ENCODE measurements at places on chromosomes 4 and X.

GRCh38 chrX:24148535-24149350 lies 786 bp upstream of the ZFX start:
- no peak for DNase-seq

- no peak for DNase-seq
Measured at GRCh38 chr4:77818073-77818601, 1.0 kb downstream of the CNOT6L start.

DNA sequence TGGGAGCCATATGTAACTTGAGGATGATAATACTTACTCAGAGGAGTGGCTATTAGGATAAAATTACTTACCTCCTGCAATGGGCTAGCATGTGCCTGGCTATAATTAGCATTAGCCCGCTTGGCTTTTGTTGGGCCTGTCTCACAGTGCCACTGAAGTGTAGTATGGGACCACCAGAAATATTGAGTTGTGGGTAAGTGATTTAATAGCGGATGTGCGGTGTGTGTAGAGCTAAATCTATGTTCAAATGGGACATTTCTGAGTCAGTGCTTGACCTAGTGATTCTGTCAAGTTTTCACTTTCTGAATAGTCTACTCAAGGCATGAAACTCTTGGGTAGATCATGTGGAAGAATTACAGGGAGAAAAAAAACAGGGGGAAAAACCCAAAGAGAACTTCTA lies 3.5 kb upstream of the CLNK start:
- peak; percentile 78 for DNase-seq

DNA sequence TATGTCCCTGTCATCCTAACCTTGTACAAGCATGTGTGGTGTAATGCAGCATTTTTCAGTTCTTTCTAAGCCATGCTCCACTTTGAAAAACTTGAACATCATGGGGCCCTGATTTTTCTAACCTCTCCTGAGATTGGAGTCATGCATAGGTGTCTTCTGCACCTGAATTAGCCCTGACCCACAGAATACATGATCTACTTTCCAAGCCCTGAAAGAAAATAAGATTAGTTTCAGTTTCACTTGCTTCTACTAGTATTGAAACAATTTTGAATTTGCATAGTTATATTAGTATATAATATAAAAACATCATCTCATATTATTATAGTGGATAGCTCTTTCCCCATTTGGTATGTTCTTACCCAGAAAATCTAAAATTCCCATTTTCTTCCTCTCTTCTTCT lies 178.2 kb downstream of the HS3ST1 start:
- no peak for DNase-seq

DNA sequence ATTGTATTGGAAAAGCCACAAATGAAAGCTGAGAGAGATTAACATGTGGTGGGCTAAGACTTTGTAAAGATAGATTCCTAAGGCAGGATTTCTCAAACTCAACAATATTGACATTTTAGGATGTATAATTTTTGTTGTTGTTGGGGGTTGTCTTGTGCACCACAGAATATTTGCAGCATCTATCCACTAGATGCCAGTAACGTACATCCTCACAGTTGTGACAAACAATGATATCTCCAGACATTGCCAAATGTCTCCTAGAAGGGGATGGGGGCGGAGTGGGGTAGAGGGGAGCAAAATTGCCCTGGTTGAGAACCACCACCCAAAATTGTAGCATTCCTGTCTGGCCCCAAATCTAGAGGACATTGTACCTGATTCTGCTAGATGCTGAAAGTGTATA lies 14.7 kb upstream of the CBR4 start:
- no peak for DNase-seq

DNA sequence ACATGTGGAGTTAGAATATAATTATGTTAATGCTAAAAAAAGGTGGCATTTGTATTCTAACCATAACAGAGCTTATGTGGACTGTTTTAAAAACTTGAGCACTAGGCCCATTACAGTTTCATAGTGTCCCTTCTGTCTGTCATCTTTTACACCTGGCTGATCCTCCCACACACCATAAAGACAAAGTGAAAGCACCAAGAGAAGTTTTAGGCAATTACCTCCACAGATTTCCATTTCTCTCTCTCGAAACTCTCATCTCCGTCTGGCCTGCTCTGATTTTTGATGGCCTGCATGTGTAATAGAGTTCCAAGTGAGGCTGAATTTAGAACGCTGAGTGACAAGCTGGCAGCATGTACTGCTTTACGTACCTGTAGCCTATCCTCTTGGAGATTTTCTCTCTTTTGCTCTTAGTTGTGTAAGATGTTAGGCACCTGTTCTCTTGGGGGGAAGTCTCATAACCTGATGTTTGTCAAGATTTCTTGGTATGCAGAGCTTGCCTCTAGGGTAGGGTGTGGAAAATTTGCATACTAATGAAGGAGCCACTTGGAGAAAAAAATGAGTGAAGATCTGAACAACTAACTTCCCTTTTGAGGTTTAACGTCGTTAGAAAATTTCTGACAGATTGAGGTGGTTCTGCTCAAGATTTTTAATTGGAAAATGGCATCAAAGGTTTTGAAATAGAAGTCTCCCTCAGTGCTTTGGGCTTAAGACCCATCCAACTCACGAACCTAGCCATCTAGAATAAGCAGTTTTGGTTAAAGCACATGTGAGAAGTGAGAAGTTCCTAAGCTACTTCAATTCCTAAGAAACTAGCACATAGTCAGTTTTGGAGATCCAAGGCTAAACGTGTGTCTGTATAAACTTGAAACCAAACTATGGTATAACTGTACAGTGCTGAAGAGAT lies 57.6 kb upstream of the RAP1GDS1 start:
- DNase-seq = peak; percentile 30

DNA sequence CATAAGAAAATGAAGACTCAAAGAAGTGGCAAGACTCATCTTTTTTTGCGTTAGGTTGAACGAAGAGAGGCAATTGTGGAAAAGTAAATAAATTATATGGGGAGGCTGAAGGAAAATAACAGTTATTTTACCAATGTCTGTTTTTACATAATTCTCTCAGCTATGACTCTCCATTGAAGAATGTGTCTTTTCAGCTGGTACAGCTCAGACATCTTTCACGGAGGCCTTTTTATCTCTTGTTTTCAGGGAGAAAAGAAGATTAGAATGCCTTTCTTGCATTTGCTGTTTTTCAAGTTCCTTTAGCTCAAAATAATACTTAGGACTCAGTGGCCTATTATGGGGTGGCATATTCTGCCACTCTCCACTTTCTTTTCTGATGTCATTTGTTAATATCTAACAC lies 153.0 kb downstream of the ADAM29 start:
- no peak for DNase-seq

DNA sequence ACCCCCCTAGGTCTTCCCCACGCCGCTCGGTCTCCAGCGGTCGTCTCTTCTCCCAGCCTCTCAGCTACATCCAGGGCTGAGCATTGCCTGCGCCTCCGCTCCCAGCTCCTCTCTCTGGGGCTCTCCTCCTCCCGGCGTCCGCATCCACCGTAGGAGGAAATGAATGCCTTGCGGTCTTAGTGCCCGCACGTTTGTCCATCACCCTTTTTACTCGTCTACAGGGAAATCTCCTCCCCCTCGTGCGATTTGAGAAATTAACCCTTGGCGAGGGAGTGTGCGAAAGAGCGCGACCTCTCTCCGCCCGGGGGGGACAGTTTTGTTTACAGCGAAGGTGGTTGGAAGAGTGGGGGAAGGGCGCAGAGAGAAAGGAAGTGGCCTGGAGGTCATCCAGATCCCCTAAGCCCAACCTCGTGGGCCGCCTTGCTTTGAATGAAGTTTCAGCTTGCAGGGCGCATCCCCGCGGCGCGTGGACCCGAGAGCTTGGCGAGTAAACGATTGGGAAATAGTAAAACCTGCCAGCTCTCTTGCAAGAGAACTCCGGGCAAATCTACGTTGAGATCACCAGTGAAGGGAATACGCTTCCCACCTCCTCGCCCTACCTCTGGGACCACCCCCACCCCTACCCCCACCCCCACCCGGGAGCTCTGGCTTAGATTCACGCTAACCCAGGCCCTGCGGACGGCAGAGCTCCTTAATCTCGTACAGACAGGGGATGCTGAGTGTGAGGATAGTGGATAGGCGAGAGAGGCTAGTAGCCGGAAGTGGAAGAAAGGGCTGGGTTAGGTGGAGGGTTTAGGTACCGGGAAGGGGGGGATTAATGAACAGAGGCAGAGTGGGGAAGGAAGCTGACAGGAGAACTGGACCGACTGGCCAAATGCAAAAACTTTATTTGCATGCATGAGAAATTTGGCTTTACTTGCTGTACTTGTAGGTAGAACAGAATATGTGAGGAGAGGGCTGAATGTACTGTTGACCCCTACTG lies at the start of gene ELOVL6:
Gene ELOVL6, minus strand, starts transcription at position 181 of the 982 bp plus-strand sequence. CDS start 280 bp downstream, outside the sequence.
- peak; percentile 55 for DNase-seq

- DNase-seq = no peak
Measured at GRCh38 chr4:98482503-98482846, 175.9 kb downstream of the TSPAN5 start.

DNA sequence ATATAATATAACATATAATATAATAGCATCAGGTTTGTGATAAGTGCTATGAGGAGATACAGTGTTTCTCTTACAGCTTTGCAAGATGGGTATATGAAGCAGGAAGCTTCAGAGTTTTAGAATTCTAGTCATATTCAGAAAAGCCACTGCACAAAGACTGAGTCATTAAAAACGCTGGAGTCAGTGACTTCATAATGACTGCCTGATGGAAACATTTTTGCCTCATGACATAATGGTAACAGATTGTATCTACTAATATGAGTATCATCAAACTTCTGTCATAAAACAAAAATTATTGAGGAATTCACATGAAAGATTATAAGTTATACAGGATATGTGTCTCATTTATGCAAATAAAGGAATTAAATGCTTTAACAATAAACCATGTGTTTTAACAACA lies 46.8 kb downstream of the EPHA5 start:
- DNase-seq = no peak

DNA sequence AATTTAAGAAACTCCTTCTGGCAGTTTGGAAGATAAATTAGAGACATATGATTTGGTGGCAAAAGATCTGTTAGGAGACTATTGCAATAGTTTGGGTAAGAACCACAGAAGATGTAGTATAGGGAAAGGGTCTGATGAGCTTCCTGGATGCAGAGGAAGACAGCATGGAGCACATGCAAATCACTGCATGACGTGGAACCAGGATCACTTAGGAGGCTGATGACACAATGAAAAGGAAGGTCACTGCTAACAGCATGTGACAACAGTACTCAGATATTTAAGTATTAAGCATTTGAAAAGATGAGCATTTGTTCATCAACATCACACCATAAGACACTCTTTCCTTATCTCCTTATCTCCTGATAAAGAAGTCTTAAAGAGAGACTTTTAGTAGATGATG lies 167.8 kb upstream of the LDB2 start:
- DNase-seq = no peak

DNA sequence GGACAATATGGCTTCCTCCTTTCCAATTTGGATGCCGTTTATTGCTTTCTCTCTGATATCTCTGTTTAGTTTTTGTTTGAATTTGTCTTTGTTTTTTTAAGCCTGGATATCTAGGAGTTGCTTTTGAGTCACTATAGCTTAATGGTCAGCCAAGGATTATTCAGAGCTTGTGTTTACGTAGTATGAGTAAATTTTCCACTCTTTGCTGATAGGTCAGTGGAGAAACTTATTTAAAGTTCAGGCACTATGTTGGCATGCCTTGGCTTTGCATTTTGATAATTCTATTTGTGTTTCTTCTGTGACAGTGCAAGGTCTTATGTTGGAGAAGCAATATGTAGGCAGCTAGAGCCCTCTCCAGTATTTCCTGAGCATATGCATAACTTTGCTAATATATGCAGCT lies 315.2 kb downstream of the GRID2 start:
- no peak for DNase-seq

DNA sequence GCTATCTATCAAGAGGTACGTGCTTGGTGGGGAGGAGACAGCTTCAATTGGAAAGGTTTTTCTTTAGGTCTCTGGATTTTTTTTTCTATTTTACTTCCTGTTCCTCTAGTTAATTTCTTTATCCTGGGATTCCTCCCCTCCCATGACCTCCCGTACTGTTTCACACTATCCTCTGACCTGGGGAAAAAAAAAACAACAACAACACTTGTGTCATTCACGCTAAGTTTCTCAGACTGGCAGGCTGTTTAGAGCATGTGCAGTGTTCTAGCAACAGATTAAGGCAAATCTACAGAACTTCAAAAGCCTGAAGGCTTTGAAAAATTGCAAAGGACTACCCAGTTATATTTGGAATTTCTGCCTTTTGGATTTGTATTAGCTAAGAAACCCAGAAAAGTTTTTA lies 358.4 kb downstream of the ARHGAP24 start:
- no peak for DNase-seq

- DNase-seq = no peak
Measured at GRCh38 chr4:95545546-95545945, 3.2 kb downstream of the UNC5C start.

DNA sequence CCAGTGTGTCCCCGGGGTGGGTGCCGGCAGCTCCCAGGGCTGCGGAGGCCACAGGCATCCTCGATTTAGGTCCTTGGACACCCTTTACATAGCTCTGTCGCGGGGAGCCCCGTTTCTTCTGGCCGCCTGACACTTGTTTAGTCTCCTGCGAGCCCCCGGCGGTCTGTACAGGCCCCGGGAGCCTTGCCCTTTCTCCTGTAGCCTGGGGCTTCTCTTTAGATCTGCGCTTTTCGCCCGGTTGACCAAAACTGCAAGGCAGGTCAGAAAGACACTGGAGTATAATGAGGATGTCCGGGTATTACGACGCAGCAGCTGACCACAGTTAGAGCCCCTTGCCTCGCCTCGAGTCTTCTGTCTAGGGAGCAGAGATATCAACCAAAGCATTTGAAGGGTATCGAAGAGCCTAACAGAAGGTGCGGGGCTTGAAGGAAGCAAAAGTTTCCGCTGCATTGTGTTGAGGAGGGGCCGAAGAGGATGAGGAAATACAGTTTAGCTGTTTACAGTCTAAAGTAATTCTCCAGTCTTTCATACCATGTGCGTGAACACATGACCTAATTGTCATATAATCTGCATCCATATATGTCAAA lies 479 bp downstream of the BRCC3 start:
- no peak for DNase-seq

DNA sequence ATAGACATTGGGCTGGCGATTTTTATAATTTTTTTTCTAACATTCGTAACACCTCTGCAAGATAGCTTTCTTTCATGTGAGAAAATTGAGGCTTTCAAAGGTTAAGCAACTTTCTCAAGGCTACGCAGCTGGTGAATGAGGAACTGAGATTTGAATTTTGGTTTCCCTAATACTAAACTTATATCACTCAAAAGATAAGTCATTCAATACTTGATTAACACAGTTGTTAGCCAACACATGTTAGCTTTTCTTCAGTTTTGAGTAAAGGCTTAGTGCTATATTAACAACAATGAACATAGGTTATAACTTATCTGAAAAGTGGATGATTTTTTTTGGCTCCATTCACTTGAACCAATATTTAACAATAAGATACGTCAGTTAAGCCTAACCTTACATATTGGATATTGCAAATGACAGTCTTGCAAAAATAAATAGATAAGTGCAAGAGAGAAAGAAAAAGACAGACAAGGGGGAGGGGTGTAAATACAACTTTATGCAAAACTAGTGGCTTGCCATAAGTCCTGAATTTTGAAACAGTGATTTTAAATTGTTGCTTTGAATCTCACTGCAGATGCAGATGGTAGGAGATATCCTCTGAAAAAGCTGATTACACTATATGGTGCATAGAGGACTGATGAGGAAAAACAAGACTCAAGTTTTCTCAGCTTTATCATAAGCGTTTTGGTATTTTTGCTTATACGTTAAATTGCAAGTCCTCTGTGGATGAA lies 11.1 kb upstream of the GPM6A start:
- DNase-seq = peak; percentile 39

All from GM12878 (cell line).